ENCODE measurements at places on chromosomes 12 and 14.

DNA sequence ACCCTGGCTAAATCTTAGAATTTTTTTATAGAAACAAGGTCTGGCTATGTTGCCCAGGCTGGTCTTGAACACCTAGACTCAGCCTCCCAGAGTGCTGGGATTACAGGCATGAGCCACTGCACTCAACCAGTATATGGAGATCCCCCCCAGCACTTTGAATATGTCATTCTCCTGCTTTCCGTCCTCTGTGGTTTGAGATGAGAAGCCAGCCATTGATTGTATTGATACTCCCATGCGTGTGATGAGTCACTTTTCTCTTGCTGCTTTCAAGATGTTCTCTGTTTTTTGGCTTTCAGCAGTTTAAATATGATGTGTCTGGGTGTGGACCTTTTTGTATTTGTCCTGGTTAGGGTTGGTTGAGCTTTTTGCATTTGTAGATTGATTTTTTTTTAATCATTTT, 75.2 kb upstream of the DNM1L start:
- no peak for DNase-seq

- DNase-seq = no peak
Measured at GRCh38 chr12:52763036-52763659, 14.0 kb downstream of the KRT76 start.

GRCh38 chr12:101599771-101600484, 5.2 kb downstream of the MYBPC1 start:
- no peak for DNase-seq

DNA sequence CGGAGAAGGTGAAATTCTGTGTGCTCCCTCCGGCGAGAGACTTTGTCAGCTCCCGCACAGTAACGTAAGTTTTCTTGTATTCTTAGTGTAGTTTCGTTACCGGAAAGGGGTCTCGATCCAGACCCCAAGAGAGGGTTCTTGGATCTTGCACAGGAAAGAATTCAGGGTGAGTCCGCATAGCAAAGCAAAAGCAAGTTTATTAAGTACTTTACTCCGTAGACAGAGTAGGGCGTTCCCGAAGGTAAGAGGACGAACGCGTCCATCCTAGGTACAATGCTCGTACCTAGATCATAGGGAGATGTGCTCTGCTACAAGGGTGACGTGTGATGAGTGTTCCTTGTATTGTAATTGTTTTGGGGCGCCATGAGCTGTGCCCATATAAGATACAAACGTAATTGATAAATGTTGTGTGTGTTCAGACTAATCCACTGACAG, 293 bp downstream of the IFI27L1 start:
- DNase-seq = no peak

DNA sequence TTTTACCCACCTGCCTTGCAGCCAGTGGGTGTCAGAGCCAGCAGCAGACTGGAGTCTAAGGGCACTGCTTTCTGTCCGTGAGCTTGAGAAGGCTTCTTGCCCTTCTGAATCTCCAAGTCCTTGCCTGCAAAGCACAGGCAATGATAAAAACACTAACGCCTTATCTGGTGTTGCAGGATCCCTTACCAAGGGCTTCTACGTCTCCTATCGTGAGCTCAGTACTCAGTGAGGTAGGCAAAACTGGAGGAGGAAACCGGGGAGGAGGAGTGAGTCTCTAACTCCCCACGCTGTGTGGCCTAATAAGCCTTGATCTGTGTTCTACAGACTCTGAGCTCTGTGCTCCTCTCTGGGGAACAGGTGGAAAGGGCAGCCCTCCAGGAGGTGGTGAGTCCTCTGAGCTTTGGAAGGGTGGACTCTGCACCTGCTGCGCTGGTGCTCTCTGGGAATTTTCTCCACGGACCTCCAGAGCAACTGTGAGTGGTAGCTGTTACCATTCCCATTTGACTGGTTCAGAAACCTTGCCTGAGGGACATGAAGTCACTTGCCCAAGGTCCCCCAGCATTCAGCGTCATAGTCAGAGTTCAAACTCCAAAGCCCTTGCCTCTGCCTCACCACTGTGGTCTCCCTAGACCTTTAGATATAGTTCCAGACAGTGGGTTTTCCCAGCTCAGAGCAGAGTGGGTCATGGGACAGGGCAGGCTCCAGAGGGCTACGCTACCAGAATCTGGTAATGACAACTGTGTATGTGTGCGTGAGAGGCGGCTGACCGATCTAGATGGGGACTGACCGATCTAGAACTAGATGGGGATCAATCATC, 7.0 kb upstream of the MARK3 start:
- DNase-seq = no peak

GRCh38 chr14:73748858-73749357, 34.7 kb upstream of the PNMA1 start:
- no peak for DNase-seq

DNA sequence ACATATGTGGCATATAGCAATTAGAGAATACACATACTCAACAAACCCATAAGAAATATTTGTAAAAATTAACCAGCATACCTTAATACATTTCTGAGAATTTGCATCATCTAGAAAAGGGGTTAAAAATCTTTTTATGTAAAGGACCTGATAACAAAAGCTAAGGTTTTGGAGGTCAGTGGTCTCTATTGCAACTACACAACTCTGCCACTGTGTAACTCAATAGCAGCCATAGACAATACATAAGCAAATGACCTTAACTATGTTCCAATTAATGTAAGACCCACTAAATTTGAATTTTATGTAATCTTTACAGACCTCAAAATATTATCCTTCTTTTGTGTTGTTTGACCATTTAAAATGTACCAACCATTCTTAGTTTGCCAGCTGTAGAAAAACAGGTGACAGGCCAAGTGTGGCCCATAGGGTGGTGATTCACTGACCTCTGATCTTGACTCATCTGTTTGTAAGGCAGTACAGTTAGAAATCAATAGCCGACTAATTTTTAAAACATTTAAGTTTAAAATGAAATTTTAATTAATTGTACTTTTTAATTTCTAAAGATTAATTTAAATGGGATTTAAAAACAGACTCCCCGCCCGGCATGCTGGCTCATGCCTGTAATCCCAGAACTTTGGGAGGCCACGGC, 7.4 kb upstream of the EPS8 start:
- DNase-seq = no peak

Data from activated CD4-positive, alpha-beta T cell treated with anti-CD3 and anti-CD28 coated beads for 1 hour (primary cell).